ENCODE measurements at places on chromosomes 6 and 20.

DNA sequence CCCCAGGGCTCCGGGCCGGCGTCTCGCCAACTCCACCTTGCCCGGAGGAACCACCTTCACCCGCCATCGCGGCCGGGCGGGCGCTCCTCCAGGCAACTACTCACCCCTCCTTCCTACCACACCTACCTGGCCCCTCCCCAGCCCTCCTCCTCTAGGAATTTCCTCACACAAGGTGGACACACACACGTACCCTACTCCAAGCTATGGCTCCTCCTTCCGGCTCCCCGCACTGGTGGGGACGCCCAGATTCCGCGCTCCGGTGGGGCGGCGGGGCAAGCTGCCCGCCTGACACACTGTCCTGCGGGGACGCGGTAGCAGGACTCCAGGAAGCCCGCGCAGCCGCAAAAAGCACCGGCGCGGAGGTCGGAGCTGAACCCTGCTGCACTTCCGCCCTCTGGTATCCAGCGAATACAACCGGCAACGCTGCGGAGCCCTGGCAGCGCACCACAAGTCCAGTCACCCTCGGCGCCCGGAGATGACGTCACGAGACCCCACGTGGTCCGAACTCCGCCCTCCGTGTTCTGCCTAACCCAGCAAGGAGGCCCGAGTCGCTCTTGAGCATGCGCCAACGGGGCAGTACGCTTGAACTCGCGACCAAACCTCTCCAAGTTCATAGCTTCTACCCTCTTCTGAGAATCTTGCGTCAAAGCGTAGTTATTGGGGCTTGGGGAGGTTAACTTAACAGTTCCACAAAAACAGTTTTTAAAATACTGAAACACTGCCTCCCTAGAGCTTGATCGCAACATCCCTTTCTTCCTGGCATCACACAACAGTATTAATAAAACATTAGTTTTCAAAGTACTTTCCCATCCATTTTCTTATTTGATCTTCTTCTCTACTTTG lies at the start of gene ATG5:
Gene ATG5 (minus strand): TSS at position 425 of the 843 bp plus-strand sequence. CDS start 9,552 bp downstream, outside the sequence.
- peak; percentile 99 for DNase-seq

- no peak for DNase-seq
These were observed 38.9 kb downstream of the RPP40 start for GRCh38 chr6:4964675-4965561.

DNA sequence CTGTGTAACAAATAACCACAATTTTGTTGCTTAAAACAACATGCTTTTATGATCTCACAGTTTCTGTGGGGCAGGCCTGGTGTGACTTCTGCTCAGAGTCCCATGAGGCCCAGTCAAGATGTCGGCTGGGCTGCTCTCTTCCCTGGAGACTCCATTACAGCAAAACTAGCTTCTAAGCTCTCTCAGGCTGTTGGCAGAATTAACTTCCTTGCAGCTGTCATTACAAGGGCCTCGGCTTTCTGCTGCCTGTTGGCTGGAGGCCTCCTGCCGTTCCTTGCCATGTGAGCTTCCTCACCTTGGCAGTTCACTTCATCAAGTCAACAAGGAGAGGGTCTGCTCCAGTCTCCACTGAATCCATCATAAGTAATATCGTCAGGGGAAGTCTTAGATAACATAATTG lies 659.2 kb downstream of the PRKN start:
- DNase-seq, result no peak

DNA sequence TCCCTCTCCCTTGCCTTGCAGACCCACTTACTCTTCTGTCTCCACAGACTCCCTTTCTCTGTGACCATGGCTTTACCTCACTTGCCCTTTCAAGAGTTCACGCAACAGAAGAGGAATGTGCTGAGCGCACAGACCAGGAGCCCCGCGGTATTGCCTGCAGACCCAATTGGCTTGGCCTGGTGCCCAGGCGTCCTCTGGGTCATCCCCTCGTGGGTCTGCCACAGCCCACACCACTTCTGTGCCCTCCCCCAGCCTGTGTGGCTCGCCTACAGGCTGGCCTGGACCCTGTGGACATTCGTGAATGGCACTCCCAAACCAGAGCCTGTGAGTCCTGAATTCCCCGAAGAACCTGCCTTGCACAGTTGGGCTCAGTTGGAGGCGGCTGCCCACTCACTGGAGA lies 15.3 kb upstream of the NINL start:
- DNase-seq, result peak; percentile 63

- no peak for DNase-seq
These were observed 2.8 kb downstream of the NEDD9 start for GRCh38 chr6:11229655-11230046.

DNA sequence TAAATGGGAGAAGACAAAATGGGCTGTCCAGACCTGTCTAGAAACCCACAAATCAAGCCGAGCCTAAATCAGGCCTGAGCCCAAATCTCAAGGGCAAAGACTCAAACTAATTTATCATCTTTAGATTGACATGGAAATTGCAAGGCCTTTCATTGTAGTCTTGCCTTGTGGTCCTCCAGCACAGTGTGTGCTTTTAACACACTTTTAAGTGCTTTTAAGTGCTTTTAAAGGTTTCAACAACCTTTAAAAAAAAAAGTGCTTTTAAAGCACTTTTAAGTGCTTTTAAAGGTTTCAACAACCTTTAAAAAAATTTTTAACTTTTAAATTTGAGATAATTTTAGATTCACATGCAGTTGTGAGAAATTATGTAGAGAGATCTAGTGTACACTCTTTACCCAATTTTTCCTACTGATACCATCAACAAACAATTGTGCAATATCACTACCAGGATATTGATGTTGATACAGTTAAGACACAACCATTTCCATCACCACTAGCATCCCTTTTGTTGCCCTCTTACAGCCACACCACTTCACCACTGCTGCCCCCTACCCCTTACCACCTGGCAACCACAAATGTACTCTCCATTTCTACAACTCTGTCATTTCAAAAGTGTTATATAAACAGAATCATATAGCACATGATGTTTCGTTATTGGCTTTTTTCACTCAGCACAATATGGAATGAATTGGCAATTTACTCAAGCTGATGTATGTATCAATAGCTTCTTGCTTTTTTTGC lies 23.1 kb upstream of the DCBLD1 start:
- DNase-seq, result no peak

DNA sequence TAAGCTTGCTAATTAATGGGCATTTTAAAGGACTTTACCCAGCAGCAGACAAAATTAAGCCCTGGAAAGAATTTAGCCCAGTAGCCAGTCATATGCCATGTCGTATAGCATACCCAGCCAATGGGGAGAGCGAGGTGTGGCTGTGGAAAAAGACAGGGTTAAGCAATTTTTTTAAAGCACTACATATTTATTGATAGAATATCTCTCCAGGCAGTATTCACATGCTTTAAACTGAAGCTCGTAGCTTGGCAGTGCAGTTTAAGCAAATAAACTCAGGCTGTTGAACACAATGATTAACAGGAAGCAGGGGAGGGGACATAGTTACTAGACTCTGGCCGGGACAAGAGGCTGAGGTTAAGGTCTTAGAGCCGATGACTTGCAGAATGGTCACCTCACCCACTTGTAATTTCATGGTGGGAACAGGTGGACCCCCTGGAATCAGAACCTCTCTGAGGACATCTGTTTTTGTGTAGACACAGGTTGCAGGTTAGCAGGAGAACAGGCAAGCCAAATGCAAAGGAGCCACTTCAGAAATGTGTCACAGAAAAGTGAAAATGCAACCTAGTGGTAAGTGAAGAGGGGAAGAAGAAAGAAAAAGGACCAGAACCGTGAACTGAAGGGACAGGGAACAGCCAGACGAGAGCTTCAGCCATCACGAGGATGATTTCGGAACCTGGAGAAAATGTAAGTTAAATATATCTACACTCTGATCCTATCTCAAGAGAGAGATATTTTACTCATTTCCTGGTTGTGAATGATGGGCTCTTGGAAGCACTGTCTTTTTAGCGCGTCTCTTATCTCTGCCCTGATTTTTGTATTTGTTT lies 7.2 kb downstream of the GCNT2 start:
- no peak for DNase-seq

DNA sequence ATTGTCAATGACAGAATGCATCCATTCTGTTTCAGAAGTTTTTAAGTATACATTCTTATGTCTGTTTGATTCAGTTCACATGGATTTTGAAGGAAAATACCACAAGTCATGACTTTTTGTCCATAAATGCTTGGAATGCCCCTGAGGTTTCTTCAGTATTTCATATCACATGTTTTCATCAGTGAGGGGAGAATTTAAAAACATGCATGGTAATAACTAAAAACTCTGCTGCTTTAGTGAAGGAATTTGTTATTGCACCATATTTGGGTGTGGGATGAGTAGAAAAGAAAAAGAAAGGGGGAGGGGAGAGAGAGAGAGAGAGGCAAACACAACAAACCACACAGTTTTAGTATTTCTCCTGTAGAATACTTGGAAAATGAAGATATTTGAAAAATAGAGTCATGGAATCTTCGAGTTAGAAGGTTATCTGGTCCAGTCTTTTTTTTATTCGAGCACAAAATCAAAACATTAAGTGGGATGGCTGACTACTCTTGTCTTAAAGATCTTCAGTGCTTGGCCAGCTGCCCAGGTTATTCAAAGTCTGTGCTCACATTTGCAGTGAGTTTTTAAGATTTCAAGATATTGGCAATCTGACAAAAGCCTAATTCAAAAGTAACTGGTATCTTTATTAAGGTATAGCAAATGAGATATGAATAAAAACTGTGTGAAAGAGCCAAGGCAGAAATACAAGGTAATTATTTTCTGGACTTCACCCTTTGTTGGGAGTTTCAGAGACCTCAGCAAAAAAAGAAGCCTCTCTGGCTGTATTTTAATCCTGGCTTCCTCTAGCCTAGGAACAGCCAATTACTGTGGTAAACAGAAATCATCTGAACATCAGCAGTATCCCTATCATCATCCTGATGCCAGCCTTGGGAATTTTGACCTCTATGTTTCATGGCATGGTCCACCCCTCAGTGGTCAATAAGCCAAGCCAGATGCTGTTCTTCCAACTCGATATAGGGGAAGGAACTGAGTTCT lies 687.9 kb upstream of the CITED2 start:
- peak; percentile 59 for DNase-seq

- no peak for DNase-seq
These were observed 750.5 kb downstream of the FRK start for GRCh38 chr6:115310156-115310555.

DNA sequence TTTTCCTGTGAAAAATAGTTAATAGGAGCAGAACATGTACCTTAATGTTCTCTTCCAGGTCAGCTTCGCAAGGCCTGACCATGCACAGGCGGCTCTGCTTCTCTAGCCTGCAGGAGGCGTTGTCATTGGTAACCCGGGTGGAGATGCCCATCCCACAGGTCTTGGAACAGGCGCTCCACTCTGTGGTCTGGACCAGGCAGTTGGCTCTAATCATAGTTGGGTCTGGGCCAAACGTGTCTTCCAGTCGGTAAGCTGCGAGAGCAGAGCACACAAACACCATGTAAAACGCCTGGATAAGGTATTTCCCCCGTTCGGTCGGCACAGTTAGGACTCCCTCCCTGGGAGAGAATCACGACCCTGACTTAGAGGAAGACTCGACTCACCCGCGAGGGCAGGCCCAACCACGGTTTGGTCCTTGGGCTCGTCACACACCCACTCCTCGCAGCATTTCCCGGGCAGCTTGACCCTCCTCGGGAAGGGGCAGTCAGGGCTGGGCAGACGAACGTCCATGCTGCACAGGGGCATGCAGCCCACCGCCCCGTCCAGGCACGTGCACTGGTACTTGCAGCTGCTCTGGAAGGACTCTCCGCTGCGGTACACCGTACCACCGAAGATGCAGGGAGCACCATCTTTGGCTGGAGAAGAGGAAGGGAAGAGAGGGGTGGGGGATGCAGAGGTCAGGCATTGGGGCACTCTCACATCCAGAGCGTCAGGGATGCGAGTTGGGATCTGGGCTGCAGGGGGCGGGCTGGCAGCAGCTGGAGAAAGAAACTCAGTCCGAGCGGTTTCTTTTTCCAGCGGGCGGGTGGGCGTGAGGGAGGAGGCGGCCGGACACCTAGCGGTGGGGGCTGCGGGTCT lies 1.0 kb downstream of the CCN2 start:
- peak; percentile 92 for DNase-seq

GRCh38 chr6:110255211-110255750 lies 75.1 kb downstream of the CDC40 start:
- DNase-seq, result peak; percentile 38

GRCh38 chr6:66230591-66230990 lies 523.6 kb upstream of the EYS start:
- no peak for DNase-seq

- no peak for DNase-seq
These were observed 1421.7 kb downstream of the GRIK2 start for GRCh38 chr6:102815207-102815606.

GRCh38 chr6:22550971-22551670 lies 18.2 kb upstream of the HDGFL1 start:
- peak; percentile 29 for DNase-seq

GRCh38 chr6:55049866-55050265 lies 124.4 kb upstream of the HCRTR2 start:
- no peak for DNase-seq

GRCh38 chr20:21534453-21534852 lies 20.6 kb upstream of the NKX2-2 start:
- no peak for DNase-seq

DNA sequence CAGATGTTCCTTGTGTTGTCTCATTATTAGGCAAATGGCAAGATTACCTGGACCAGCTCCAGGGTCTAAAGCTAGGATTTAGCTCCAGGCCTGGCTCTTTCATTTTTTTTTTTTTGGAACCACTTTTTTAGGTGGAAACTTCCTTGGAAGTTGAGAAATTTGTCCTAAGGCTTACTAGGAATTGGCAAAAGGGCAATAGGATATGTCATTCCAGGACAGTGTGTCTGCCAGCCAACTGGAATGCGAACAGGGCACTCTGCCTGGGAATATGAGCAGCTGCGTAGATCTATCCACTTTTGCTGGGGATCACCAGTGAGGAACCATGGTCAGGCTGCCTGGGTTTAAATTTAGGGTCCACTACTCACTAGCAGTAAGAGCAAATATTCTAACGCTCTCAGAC lies 304.0 kb downstream of the TSHZ2 start:
- DNase-seq, result peak; percentile 63

DNA sequence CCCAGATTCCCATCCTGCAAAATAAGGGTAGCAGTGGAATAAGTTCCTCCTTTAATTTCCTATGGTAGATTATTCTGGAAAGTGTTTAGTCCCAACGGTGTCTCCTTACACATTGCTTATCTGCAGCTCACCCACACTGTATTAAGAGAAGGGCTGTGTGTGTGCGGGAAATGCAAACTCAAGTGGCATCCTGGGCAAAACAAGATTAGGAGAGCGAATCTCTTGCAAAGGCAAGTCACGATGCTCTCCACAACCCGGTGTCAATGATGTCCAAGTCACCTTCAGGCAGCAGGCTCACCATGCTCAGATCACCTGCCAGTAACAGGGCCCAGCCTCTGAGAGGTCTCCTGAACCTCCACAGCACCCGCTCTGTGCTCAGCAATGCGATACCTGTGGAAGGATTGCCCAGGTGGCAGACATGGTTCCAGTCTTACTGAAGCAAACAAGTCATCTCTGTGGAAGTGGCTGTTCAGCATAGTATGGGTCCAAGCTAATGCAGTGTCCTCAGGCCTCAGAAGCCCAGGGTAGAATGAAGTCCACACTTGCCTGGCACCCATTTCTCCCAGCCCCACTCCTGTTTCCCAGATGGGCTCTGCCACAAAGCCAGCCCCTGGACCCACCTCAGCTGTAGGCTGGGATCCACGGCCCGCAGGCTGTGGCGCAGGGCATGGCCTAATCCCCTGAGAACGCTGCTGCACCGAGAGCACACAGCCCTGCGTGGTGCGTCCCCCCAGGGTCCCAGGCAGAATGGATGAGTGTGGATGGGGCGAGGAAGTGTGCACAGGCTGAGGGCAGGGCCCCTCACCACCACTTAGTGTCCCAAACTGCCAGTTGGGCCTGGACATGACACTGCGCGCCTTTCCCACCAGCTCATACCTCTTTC lies 101.2 kb downstream of the PXDC1 start:
- no peak for DNase-seq

- DNase-seq, result peak; percentile 41
These were observed 156.9 kb downstream of the PAX1 start for GRCh38 chr20:21862259-21862946.

- no peak for DNase-seq
These were observed 33.8 kb downstream of the SIM1 start for GRCh38 chr6:100430962-100431361.

Measured in femur (tissue), 1 donor.